ENCODE measurements at places on chromosomes 1 and 21.

DNA sequence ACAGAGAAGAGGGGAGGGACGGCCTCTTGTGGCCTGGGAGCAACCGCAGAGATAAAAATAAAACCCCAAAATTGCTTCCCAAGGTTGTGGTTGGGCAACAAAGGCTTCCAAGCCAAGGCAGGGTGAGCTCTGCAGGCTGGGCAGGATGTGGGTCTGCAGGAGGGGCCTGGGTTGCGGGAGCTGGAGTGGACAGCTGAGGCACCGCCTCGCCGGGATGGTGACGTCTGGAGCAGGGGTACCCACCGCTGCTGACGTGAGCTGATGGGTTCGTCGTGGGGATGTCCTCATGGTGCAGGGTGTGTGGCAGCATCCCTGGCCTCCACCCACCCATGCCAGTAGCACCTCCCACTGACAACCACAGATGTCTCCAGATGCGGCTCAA, 3.7 kb downstream of the AURKAIP1 start:
- no peak for DNase-seq

DNA sequence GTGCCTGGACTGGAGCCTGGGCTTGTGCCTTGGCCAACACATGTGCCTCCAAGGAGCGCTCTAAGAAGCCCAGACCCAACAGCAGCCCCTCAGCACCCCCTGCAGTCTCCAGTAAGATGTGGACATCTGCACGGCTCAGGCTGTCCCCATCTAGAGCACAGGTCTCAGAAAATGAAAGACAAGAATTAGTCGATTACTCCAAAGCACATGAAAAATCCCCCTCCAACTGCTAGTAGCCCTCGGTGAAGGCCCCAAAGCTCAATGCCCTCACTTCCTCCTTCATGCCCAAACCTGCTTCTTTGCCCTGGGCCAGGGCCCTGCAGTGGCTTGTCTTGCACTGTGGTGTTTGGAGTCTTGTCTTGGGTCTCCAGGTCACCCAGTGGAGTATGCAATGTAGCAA, 21.9 kb upstream of the ERO1B start:
- DNase-seq: no peak

DNA sequence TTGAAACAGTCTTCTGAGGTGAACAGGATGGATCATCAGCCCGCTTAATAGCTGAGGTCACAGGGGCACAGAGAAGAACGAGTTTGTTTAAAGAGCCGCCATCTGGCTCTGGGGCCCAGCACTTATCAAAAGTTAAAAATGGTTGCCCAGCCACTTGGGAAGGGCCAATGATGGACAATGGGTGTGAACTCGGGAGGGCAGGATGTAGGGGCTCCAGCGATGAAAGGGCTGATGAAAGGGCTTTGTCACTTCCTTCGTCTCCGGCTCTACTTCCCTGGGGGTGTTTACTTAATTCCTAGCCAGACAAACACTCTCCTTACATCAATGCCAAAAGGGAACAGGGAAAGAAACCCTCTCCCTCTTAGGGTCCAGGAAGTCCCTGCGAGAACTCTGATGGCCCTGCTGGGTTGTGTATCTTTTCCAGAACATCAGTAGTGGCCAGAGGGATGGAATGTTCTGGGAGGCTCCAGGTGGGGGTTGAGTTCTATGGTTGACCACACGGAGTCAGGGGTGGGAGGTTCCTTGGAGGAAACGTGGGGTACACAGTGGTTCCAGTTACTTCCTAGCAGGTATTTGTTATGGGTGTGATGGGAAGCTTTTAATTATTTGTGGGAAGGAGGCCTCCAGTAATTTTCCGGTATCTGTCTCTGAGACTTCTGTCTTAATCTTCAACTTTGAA, 9.0 kb upstream of the ABCG1 start:
- no peak for DNase-seq

DNA sequence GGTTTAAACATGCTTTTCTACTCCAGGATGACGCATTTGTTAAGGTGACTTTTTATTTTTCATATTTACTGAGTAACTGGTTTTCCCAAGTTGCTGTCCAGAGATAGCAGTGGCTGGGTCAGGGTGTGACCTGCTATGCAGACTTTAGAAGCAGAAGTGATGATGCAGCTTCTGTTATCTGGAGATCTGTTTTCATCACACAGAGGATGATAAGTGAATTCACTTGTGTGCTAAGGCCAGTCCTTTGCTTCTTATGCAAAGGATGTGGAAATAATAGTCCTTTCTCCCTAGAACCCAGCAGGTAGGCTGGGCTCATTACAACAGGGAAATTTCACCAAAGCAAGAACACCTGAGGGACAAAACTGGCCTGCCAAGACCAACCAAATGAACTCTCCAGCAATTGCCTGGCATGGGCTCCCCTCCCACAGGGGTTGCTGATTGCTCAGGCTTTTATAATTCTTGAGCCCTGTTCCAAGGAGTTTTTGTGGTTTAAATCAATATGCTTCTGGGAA, 97.8 kb upstream of the LPGAT1 start:
- DNase-seq: no peak

- DNase-seq: no peak
Observed at GRCh38 chr1:185906186-185906585, 172.0 kb downstream of the HMCN1 start.

GRCh38 chr1:83017276-83017675, 981.7 kb downstream of the TTLL7 start:
- no peak for DNase-seq

DNA sequence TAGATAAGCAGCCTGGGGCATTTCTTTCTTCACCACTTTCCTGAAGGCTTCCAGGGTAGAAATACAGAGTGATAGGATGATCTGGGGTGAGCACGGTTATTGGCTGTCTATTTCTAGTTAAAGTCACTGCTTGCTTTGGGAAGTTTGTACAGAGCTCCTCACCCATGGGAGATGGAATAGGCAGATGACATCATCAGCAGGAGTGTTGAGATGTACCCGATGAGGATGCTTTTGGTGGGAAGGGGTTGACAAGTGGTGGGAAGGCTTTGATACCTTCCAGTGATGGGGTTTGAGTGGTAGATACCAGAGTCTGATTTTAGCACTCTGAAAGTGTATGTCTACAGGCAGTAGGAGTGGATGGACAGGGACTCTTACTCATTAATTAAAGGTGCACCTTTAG, 112.6 kb downstream of the BRINP2 start:
- no peak for DNase-seq

DNA sequence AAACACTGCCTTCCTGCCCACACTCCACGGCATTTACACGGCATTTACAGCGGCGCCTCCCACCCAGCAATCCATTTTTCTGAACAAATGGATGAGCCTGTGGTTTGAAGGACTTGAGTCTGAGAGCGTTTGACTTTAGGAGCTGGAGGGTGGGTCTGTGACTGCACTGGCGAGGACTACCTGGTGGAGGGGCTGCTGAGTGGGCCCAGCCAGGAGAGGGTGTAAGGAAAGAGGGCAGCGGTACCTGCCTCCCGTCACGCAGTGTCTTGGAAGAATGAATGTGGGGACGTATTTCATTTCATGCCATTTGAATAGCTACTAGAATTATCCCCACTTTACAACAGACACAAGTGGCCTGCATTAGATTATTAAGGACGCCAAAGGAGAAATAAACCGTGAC, 62.9 kb downstream of the B3GALT5 start:
- no peak for DNase-seq
